ENCODE measurements at places on chromosomes 4 and X.

DNA sequence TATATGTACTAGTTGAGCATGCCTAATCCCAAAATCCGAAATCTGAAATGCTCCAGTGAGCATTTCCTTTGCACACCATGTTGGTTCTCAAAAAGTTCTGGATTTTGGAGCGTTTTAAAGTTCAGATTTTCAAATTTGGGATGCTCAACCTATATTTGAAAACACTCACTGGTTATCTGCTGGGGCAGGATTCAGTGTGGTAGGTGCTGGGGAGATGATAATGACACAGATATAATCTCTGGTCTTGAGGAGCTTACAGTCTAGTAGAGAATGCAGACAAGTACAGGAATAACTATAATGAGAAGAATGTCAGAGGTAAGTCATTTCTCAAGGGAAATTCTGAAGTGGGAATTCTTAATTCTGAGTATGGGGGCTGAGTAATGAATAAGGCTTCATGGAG is 59.4 kb upstream of the CITED1 start:
- no peak for DNase-seq

DNA sequence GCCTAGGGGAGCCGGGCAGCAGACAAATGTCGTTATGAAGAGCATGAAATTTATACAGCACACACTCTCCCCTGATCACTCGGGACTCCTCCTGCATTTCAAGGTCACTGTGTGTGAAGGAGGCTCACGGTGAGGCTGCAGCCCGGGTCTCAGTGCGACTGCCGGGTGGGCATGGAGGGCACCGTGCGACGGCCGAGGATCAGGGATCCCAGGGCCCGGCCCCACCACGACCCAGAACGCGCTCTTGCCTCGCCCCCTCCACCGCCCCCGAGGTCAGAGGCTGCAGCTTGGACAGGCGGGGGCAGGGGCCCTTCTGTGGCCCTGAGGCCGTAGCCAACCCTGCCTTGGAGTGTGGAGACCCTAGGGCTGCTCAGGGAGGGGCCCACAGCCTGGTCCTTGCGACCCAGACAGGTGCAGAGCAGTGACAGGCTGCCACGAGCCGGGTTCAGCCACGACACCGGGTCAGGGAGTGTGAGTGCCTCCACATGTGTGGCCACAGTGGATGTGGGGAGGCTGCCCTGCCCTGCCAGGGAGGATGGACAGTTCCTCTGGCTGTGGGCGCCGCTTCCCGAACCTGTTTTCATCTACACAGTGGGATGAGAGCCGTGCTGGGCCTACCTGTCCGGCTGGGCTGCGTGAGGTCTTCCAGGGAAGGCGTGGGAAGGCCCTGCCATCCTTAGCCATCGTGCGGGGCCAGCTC is 89.3 kb upstream of the NKX1-1 start:
- DNase-seq, result no peak

GRCh38 chrX:153244767-153245166 is 65.7 kb downstream of the MAGEA1 start:
- DNase-seq, result peak; percentile 6

GRCh38 chrX:47146121-47146935 is 1.3 kb downstream of the RBM10 start:
- DNase-seq, result no peak

GRCh38 chrX:35699642-35700041 is 98.5 kb upstream of the MAGEB16 start:
- DNase-seq, result peak; percentile 82

DNA sequence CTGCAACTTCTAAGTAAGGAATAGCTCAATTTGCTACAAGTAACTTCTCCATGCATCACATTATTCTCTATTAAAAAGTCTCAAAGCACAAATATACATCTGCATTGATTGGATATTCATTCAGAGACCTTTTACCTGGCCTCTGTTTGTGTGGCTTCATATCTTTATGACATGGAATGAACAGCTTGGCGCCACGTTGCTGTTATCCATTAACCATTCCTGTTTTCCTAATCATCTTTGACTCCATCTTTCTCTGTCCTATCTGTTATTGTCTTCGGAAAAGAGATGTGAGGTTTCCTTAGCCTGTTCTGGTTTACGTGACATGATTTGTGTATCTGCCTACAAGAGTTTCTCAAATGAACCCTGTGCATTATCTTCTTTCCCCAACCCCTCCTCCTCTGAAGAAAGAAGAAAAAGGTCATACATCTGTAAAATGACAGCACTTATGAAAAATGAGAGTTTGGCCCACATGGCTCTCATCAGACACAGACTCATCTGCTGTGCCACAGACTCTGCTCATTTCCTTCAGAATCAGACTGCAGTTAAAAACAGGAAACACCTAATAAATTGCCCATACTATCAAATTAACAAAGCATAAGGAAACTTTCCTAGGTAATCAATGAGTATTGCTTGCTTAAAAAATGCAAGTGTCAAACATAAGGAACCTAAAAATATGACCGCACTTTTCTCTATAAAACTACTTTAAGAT is 347.6 kb upstream of the FAM241A start:
- DNase-seq, result no peak

- DNase-seq, result peak; percentile 57
These were observed 84.2 kb downstream of the CNOT6L start for GRCh38 chr4:77734928-77735327.

DNA sequence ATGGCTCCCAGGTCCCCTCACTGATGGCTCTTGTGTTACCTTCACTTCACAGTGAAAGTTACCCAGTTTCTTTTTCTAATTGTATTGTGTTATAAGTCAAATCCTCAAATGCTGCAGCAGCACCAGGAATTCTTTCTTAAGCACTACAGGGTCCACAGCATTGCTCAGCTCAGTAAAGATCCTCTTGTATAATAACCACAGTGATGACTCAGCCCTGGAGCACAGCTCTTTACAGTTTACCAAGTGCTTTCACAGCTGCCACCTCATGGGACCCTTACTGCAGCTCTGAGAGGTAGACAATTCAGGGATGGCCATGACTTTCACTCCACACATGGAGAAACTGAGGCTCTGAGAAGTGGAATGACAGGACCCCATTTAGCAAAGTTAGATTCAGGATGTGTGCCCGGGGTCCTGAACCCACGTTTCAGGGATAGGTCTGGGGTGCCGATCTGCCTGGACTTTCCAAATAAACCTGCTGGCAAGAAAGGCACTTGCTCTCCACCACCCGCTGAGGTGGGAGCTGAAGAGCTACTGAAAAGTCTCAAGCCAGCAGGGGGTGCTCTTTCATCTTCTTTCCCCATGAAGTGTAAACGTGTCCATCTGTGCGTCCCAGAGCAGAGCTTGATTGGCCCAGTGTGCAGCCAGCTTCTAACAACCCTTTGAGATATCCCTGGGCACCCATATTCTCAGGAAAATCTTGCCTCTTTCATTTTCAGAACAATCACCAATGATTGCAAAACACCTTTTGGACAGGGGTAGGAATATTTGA is 35.7 kb upstream of the GABRQ start:
- DNase-seq, result peak; percentile 2

DNA sequence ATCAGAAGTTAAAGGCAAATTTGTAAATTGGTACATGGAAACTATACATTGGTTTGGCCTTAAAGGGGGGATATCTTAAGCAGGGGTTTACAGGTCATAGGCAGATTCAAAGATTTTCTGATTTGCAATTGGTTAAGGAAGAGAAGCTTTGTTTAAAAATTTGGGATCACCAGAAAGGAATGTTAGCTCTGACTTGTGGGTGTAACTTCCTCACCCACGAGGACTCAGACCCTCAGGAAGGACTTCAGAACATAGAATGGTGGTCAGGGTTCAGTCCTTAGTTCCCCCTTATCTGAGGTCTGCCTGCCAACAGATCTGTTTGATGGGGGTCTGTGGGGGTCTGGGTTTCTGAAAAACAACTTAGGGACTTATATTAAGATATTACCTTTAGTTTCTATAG is 427.4 kb upstream of the DIPK2B start:
- no peak for DNase-seq

DNA sequence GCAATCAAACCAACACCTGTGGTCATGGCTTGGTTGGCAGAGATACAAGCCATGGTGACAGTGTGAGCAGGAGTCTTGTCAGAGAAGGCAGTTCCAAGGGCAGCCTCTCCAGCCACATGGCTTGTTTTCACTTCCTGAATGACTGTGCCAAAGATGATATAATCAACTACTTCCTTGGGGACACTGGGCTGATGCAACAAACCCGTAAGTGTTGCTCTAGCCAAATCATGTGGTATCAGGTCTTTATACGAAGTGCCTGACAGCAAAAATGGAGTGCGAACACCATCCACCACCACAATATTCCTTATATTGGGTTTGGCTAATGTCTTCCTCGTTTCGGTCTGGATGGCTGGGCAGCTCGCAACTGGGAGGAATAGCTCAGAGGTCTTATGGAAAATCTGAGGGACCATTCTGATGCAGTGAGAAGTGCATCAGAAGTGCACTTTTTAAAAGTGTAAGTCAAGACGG is 922.0 kb downstream of the NLGN4X start:
- DNase-seq, result peak; percentile 17

GRCh38 chr4:7638984-7639789 is 204.5 kb upstream of the PSAPL1 start:
- DNase-seq, result peak; percentile 95

DNA sequence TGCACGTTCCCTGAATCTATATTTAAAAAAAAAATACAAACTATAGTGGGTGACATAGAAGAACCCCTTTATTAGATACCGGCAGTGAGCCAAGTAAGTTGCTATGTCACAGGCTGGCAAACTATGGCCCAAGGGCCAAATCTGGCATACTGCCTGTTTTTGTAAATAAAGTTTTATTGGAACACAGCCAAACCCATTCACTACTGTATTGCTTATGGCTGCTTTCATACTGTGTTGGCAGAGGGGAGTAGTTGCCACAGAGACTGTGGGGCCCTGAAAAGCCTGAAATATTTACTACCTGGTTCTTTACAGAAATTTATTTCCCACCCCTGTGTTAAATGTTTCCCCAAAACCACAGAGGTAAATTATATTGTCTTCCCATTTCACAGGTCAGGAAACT is 71.2 kb upstream of the EGFL6 start:
- no peak for DNase-seq

DNA sequence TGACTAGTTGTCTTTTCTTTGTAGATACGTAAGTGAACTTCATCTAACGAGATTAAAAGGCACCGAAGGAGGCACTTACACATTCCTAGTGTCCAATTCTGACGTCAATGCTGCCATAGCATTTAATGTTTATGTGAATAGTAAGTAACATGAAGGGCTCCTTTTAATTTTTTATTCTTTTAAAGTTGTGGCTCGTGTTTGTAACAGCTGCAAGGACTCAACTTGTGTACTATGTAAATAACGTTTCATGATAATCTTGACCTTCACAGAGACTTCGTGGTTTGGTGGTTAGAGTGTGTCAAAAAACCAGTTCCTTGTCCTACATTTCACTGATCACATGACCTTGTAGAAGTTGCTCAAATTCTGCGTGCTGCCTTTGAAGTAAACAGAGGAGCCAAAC is 51.6 kb downstream of the KIT start:
- DNase-seq, result peak; percentile 71

- no peak for DNase-seq
These were observed 88.2 kb downstream of the CFAP299 start for GRCh38 chr4:80423553-80424224.

DNA sequence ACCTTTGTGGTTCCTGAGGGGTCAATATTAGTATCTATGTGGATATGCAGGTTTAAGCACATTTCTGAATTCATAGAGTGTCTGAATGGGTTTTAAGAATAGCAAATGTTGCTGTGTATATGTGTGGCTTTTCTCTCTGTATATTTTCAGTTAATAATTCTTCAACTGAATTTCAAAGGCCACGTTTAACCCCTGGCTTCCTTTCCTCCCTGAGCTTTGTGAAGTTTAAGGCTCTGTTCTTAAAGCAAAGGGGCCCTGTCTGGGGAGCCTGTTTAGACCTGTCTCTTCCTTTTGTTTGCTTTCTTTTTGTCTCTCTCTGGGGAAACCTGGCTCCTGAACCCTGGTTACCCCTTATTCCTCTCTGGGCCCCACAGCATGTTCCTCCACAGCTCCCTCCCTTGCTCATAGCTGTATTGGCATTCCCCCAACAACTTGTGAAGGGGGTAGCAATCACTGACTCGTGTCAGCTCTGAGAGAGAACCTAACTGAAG is 139.1 kb downstream of the COL4A6 start:
- no peak for DNase-seq

DNA sequence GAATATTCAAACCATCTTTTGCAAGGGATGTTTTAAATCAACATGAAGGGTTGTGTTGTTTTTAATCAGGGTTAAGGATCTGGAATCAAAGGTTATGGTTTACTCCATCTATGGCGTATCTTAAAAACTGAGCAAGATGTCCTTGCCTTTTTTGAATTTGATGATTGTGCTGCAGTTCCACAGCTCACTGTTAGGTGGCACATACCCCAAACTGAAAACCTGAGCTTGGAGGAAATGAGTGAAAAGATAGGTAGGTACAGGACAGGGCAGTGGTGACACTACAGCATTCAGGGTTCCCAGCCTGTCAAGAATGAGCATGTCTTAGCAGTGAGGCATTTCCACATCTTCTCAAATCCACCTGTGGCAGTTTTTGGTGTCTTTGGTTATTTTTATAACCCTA is 13.1 kb upstream of the EOLA1 start:
- DNase-seq, result peak; percentile 36

DNA sequence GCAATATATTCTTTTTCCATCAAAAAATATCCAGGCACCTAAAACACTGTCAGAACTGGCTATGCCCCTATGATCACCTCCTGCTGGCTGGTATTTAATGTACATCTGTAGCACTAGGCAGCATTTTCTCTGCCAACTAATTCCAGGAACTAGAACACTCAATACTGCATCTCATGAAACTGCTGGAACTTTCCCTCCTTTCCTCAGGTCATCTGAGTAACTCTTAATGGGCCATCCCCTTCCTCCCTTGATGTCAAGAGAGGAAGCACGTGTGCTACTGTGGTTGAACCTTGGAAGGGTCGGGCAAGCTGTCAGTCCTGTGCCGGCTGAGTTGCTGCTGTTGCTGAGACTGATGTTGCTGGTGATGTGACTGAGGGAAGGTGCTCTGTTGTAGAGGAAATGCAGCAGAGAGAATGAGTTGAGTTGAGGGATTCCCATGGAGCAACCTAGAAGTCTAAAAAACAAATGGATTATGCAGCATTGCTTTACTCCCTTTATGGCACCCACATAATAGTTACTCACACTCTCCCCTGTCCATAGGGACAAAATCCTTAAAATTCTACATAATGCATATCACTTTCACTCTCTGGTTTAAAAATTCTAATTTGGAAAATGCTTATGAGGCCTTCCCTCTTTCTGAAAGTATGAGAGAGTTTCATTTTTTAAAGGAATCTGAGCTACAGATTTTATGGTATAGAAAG is 39.5 kb downstream of the TMEM165 start:
- DNase-seq, result peak; percentile 3

GRCh38 chr4:128565565-128566186 is 243.8 kb upstream of the JADE1 start:
- DNase-seq, result peak; percentile 70

GRCh38 chrX:96683997-96684338 is 674 bp upstream of the DIAPH2 start:
- DNase-seq, result no peak

GRCh38 chrX:56615282-56615681 is 51.9 kb downstream of the UBQLN2 start:
- no peak for DNase-seq

Data from suppressor macrophage (primary cell).